ENCODE measurements at places on chromosomes 3 and 15.

GRCh38 chr3:45659661-45660566 lies 29.3 kb upstream of the SACM1L start:
- no peak for DNase-seq

GRCh38 chr3:198017090-198017489 lies 57.1 kb downstream of the LMLN start:
- DNase-seq = no peak

DNA sequence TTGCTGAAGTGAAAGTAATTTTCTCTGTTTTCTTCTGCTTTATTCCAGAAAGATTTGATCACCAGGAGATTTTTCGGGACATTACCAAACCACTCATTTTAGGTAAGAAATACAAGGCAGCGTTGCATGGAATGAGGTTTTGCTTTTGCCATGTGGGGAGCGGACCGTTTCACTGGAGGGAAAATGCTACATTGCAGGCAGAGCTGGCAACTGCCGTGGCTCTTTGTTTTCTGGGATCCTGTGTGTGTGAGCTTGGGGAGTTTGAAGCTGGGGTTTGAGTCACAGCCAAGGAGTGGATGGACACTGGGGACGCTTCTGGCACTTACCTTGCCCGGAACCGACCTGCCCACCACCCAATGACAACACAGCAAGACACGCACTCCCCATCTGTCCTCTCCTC lies 109.9 kb downstream of the APBA2 start:
- no peak for DNase-seq

GRCh38 chr15:69841113-69841828 lies 256.4 kb downstream of the TLE3 start:
- DNase-seq = no peak

DNA sequence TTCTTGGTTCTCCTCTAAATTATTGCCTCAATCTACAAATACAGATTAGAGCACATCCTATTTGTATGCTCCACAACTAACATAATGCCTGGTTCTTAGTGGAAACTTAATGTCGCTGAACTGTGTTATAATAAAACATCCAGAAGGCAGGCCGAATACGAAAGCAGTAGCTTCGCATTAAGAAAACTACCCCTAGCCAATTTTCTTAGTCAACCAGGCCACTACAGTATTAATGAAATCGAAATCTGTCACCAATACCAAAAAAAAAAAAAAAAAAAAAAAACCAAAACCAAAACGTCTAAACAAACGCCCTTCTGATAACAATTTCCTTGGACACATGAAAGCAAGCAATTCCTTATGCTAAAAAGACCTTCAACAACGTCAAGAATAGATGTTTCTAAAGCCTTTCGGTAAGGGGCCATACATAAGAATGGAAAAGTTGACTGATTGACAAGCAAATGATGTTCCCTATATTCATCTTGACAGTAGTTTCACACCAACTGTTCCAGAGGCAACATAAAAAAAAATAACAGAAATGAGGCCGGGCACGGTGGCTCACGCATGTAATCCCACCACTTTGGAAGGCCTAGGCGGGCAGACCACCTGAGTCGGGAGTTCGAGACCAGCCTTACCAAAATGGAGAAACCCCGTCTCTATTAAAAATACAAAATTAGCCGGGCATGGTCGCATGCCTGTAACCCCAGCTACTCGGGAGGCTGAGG lies 1.3 kb downstream of the DENND6A start:
- DNase-seq = no peak

DNA sequence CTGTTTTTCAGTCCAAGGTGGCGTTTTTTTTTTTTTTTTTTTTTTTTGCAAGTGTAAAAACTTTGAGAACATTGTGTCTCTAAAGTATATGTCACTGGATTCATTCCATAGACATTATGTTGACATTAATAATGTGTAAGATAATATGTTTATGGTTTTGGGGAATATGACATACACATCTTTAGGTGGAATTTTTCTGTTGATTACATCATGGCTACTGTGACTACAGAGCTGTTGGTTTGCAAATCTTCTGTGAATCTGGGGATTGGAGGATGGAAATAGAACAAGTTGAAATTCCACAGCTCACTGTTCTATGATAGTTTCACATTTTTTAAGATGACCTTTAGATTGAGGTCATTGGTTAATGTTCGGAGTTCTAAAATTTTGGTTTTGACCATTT lies 24.4 kb upstream of the PLSCR2 start:
- DNase-seq = no peak

DNA sequence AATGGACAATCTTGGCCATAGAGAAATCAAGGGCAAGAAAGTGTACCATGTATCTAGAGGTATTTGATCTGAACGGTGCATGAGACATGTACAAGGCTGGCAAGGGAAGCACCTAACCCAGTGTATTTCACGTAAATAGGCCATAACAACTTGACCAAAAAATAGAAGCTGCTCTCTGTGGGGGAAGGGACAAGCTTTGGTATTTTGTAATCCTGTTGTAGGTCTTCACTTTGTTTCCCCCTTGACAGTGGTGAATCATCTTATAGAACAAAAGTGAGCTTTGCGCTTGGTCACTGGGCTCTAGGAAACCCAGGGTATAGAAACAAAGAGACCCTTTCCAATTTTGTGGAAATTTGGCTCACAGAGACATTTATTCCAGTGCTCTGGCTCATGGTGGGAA lies 21.0 kb downstream of the LARS2 start:
- DNase-seq = no peak

- no peak for DNase-seq
These were observed 203.3 kb downstream of the DTWD1 start for GRCh38 chr15:49823987-49824774.

DNA sequence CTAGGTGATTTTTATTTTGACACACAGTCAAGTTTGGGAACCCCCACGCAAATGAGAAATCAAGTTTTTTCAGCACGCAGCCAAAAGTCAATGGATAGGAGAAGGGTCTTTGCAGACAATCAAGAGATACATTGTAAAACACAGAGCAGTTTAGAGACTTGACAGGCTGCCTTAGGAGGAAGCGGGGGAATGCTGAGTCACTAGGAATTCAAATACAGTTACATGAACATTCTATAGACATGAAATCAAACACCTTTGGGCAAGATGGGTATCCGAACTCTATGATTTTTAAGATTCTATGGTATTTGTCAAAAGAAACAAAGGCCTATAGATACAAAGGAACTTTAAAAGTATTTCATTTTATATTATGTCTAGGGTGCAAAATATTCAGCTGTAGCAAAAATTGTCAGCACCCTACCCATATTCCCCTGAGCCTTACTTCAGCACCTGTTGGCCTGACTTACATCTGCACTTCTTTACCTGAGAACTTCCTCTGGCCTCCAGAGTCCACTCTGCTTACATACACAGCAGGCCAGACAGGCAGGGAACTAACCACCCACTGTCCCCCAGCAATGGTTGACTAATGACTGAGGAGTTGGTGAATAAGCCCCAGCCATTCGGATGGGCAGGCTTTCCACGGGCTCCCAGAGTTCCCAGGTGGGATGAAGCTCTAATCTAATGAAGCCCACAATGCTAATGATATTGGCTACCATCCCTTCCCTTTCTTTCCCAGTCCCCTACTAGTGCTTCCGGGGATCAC lies 289.3 kb upstream of the RORA start:
- DNase-seq = no peak

GRCh38 chr3:121126033-121126706 lies 218.2 kb downstream of the STXBP5L start:
- no peak for DNase-seq

GRCh38 chr3:100033903-100034471 lies 80.3 kb downstream of the FILIP1L start:
- DNase-seq = no peak

DNA sequence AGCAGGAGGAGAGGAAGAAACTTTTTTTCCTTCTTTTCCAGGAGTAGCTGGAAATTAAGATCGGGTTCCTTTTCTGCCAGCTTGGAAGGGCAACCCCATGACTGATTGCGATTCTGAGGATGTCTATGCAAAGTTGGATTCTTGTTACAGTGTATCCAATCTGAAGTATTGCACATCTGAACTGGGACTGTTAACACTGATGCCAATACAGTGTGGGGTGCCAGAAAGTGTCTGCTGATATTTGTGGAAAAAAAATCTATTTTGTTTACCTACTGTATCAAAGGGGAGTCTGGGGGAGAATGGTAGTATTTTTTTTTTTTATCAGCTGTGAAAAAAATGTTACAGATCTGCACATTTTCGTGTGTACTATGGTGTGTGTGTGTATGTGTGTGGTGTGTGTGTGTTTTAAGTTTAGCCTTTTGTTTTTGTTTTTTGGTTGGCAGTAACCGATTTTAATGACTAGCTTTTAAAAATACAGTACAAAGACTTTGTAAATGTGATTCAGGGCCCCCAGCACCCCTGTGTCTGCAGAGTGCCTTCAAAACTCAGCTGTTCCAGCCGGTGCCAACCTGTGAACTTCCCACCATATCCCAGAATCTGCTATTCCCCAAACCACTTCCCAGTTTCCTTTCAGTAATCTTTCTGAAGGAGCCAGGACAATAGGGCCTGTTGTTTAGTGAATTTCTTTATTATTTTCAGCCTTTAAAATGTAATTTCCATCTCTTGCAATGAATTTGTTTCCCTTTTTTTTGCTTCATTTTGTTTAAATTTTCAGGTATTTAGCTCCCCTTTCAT lies 1.9 kb downstream of the RAP2B start:
- no peak for DNase-seq

DNA sequence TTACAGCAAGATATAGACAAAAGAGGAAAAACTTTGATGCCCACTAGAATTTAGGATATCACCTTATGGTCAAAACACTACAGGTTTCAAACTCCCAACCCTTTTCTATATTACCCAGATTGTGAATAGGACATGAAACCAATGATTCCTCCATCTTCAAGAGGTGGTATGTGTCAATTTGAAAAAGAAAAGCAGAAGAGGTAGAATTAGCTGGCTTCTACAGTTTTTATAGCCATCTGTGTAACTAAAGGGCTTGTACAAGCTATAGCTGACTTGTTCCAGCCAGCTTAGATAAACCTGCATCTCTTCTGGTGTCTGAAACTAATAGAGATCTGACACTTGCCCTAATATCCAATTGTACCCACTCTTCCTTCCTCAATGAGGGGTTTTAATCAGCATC lies 24.9 kb upstream of the HGD start:
- no peak for DNase-seq

DNA sequence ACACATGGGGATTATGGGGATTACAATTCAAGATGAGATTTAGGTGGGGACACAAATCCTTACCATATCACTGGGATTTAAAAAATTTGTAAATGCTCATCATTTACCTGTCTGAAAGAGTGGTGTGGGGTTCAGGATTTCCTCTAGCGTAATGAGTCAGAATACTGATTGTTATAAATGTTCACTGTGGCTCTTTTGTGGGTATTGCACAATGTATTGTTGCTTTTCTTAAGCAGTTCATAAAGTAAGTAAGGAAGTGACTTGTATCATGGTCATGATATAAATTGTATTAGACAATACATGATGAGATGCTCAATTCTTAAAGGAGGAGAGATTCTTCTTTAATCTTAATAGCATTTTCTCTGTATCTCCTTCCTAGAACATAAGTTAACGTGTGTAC lies 262.1 kb downstream of the CNTN4 start:
- DNase-seq = no peak

DNA sequence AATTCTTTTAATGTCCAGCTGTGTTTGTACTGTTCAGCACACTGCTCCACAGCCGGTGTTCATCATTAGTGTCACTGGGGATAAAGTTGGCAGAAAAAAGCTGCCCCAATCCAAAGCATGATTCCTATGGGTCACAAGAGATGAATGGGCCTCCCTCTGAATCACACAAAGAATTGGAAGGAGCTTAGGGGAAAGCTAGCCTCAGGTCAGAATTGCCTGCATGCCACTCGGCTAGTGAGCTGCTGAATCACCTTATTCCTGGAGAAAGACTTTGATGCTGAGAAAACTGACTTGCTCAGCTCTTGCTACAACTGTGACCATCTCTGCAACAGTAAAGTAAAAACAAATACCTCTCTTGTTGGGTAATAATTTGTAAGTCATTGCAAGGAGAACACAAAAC lies 3.5 kb downstream of the CCK start:
- DNase-seq = no peak

GRCh38 chr3:46214751-46215352 lies 6.7 kb upstream of the CCR1 start:
- no peak for DNase-seq

- DNase-seq = no peak
These were observed 175.0 kb downstream of the KLF13 start for GRCh38 chr15:31501536-31502157.

- DNase-seq = no peak
These were observed 1.6 kb downstream of the FRMD4B start for GRCh38 chr3:69384326-69384725.

- DNase-seq = no peak
These were observed 242.9 kb downstream of the SLC9A9 start for GRCh38 chr3:143605233-143605950.

GRCh38 chr3:155416500-155417118 lies 123.1 kb upstream of the STRIT1 start:
- DNase-seq = no peak

DNA sequence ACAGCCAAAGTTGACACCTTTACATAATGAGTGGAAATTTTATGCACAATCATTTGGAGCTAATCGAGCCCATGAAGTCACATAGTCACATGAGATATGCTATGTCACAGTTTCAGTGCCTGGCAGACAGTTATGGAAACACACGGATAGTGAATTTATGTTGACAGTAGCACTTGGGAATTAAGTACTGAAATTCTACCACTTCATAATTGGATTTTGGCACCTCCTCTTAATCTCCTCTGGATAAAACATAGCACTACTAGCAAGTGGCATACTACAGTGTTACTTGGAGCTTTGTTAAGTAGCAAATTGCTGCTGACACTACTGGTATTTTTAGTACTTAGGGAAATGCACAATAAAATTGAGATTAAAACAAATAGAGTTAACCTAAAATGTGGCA lies 1679.4 kb downstream of the OTOL1 start:
- DNase-seq = no peak

DNA sequence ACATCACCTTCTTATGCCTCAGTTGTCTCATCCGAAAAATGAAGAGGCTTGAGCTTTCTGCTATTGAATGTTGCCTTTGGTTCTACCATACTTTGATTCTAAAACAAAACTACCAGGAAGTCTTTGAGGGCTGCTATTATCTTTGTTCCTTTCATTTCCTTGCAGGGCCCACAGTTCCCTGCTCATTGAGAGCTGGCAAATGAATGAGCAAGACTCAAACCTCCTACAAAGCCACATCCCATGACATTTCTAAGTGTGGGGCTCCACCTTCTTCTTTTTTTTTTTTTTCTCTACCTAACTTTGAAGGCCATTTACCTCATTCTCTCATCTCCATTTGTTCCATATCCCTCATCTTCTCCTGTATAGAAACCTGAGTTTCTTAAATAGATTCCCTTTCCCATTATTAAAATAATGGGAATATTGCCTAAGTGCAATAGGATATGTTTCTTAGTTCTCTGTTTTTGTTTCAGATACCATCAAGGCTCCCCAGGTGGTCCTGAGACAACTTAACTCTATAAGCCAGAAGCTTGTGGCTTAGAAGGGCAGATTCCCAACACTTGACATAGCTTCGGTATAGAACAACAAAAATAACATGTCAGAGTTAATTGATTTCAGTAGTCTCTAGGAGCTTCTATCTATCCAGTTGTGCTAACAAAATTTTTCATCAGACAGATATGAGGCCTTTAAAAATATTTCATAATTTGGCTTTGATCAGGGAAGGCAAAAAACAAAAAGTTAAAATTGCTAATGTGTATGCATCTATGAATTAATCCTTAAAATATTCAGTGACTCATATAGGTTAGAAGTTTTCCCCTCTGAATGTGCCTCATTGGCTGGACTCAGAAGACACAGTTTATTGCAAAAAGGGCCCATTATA lies 951.6 kb downstream of the TUSC7 start:
- no peak for DNase-seq

- DNase-seq = no peak
These were observed 29.2 kb downstream of the CYFIP1 start for GRCh38 chr15:22951031-22951380.
